ENCODE measurements at places on chromosomes 3 and 15.

DNA sequence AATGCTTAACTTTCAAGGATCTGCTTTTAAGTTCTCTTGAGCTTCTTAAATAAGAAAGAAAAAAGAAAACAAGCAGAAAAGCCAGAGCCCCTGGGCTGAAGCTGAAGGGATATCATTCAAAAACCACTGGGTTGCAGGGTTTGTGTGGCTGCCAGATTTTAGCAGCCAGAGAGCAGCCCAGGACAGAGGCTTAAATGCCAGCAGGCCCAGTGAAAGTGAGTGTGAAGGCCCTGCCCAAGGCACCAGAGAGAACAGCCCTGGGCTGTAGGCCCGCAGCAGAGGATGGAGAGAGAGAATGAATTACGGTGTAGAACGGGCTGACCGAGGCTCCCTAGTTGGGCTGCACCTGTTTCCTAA, 106.3 kb upstream of the BOC start:
- no peak for DNase-seq

DNA sequence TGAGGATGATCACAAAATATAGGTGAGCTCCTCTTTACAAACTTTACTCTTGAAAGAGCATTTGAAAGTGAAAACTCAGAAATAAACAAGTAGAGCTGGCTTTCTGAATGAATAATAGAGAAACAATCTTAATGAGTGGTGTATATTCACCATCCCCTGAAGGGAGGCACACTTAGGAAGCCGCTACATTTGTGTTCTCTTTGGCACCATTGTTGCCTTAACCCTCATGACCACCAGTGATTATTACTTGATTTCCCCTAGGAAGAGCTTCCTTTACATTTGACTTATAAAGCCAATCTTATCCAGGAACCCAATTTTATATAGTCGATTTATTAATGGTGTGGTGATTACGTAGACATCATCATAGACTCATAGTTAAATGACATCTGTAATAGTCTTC, 883.9 kb downstream of the TBL1XR1 start:
- no peak for DNase-seq

- DNase-seq = no peak
These were observed 566.3 kb downstream of the NR2F2 start for GRCh38 chr15:96896766-96897165.

DNA sequence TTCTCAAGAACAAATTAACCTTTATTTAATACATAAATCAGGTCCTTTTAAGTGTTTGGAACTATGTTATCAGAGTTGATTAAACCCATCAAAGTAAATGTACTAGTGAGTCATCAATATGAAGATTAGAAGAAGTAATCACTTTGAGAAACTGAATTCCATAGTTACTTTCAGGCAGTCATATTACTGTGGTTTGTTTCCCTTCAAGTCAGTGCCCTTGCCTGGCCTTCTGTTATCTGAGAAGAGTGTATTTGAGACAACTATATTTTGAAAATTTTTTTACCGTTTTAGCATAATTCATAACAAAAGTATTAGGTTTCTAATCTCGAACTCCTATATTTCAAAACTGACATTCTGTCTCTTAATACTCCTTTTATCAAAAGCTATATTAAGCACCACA, 73.6 kb downstream of the GMPS start:
- DNase-seq = no peak

DNA sequence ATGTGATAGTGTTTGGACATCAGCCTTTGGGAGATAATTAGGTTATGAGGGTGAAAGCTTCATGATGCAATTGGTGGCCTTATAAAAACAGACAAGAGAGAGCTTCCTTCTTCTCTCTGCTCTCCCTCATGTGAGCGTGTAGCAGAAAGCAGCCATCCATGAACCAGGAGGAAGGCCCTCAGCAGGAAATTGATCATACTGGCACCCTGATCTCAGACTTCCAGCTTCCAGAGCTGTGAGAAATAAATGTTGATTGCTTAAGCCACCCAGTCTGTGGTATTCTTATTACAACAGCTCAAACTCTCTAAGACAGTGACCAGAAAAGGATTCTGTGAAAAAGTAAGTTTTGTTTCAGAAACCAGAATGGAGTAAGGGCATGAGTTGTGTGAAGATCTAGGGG, 13.3 kb downstream of the STAC start:
- DNase-seq = no peak

DNA sequence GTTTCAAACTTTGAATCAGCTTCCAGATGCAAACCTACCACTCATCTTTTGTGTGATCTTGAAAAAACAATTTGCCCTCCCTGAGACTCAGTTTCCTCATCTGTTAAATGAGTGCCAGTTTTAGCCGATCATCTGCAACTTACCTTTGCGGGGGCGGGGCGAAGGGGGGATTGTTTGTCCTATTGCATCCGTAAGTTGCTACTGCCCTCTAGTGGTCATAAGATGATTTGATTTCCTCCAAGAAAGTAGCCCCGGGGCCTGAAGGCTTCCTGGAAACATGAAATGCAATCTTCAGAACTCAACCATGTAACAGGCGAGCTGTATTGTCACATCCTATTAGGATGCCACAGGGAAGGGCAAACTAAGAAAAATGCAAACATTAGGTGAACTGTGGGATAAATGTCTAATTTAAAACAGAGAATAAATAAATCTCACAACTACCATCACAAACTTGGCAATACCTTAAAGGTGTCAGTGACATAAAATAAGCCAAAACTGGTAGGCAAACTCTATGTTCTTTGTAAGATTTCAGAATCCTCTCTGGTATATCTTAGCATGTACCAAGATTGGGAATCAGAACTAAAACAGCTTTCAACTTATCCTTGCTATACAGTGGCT, 63.5 kb upstream of the CLDN18 start:
- DNase-seq = peak; percentile 50

DNA sequence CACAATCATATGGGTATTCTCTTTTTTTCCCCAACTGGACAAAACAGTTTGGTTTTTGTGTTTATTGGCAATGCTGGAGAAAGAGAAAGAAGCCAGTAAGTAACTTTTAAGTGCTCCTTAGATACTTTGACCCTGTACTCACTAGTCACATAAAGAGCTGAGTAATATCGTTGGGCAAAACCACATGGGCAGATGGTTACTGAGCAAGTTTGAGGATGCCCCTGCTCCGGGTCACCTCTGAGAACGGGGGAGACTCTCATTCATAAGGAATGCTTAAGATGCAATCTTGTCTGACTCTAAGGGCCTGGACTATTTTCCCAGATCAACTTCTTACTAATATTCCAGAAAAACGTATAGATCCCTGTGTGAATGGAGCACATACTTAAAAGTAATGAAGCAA, 106.4 kb upstream of the SLC2A2 start:
- DNase-seq = no peak

- DNase-seq = peak; percentile 39
These were observed 1.1 kb upstream of the CSK start for GRCh38 chr15:74780523-74781430.
